Stimulated activated CD8-positive, alpha-beta memory T cell treated with anti-CD3 and anti-CD28 coated beads, Interleukin-2, amount 100 ng/mL, for 1 hour (primary cell): ENCODE measurements at places on chromosomes 7 and 10.

- DNase-seq: no peak
These were observed 50.3 kb upstream of the SP4 start for GRCh38 chr7:21377545-21377944.

DNA sequence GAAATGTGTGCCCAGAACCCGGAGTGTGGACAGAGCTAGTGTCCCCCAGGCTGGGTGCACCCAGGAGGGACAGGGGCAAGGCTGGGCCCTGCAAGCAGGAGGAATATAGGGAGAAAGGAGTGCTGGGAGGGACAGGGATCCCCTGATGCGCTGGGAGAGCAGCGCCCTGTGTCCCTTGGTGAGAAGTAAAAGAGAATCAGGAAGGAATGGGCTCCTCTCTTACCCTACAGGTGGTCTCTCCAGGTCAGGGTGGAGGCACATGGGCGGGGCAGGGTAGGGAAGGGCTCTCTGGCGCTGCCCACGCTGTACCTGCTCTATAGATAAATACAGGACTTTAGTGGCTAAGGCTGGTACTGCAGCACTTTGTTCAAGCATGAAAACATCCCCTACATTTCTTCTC lies 753.8 kb downstream of the GRID1 start:
- DNase-seq: no peak

- DNase-seq: no peak
These were observed 6.2 kb upstream of the OTUD1 start for GRCh38 chr10:23432639-23433038.

- no peak for DNase-seq
These were observed 9.3 kb downstream of the DIP2C start for GRCh38 chr10:680146-680545.

GRCh38 chr10:49369216-49370162 lies 26.4 kb downstream of the DRGX start:
- no peak for DNase-seq

DNA sequence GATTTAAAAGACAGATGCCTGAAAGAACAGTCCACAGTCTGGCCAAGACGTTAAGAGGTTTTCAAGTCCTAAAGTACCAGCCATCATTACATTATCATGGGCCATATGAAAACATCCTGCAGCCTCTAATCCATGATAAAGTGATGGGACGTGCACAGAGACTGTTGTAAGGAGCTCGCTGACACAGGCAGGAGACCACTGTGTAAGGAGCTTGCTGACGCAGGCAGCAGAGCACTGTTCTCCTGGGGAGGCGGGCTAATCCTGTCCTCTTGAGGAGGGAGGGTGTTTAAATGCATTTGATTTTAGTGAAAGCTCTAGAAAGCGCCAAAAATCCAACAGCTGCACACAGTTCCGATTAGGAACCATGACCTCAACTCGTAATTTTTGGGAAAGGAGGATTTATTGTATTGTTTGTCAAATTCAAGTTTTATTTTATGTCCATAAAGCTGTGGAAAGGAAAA lies 16.9 kb downstream of the SVIL start:
- DNase-seq: no peak

- DNase-seq: no peak
These were observed 28.4 kb downstream of the UBE2D4 start for GRCh38 chr7:43954524-43955228.

DNA sequence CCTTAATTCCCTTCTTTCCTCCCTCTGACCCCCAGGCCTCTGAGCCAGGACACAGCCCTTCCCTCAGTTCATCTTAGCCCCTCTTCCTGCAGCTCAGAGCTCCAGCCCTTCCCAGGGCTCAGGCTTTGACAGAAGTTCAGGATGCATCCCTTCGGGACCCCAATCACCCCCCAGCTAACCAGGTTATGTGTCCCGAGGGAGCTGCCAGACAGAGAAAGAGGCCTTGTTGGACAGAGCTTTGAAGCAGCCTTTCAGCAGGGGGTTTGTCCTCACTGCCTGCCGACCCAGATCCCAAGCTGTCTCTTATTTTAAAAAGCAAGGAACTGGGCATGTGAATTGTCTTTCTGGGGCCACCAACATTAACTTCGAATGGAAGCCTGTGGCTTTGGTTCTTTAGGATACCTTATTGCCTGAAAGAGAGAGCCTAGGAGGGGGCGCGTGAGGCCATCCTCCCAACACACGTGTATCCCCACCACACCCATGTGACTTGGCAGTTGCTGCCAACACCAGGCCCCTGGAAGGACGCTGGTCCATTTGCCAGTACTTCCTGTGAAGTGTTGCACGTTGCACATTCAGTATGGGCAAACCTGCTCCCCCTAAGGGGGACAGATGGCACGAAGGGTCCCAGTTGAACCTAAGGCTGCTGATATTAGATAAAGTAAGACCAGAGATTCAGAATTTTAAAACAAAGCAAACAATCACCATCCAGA lies 858 bp downstream of the CCDC136 start:
- DNase-seq: no peak

- no peak for DNase-seq
These were observed 224.2 kb downstream of the MLLT10 start for GRCh38 chr10:21758239-21758638.

DNA sequence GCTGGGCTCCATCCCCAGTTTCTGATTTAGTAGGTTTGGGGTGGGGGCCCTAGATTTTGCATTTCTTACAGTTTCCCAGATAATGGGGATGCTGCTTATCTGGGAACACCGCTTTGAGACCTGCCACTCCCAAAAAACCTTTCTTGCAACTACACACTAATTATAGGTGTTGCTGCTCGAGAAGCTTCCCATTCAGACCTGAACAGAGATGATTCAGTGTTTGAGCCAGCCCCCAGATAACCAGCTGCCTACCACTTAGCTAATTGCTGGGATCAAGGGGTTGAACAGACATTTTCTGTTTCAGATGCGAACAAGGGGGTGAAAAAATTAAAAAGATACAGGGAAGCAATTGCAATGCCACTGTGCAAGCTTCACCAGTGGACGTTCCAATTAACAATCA lies 448.5 kb downstream of the KCNMA1 start:
- DNase-seq: no peak

DNA sequence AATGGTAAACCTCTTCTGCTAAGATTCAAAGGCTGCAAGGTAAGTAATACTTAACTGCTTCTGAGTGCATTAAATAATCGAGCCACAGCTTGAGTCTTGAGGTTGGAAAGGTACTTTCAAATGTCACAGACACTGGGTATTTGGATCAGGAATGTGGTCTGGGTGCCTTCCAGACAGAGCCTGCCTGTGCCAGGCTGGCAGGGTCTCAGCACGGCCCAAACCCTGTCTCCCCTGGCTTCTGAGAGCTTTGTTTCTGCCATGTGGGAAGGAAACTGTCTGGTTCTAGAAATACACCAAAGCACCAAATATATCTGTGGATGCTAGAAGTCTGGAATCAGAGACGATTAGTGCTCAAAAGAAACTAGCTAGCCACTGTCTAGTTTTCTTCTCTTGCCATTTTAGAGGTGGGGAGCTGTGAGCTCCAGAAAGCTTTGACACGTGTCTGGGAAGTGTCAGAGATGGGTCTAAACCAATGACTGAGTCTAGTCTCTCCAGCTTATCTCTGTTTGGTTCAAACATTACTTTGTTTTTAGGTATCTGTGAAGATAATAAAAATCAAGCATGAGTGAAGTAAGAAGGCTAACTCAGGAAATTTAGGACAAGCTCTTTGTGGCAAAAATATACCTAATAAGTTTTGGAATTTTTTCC lies 162.8 kb downstream of the CYP26A1 start:
- DNase-seq: no peak

- no peak for DNase-seq
These were observed 22.6 kb upstream of the RAB18 start for GRCh38 chr10:27481486-27481885.

- DNase-seq: no peak
These were observed 92.4 kb downstream of the MICALL2 start for GRCh38 chr7:1366801-1367405.

- DNase-seq: no peak
These were observed 23.2 kb upstream of the FGL2 start for GRCh38 chr7:77222819-77223218.

GRCh38 chr10:3737864-3738263 lies 47.1 kb downstream of the KLF6 start:
- no peak for DNase-seq

- no peak for DNase-seq
These were observed 538.5 kb downstream of the HTR7 start for GRCh38 chr10:90319188-90319914.

DNA sequence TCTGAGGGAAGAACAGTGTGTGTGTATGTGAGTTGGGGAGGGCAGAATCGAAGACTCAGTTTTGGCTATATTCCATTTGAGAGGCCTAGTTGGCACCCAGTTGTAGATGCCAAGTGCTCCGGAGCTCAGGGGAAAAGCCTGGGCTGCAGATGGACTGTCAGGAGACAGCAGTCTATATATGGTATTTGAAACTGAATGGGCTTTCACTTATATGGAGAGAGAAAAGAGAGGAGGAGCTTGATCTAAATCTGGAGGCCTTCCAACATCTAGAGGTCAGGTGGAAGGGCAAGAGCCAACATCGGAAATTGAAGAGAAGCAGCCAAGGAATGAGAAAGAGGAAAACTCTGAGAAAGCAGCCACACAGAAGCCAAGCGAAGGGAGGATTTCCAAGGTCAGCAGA lies 350.8 kb upstream of the BMPER start:
- DNase-seq: no peak

- no peak for DNase-seq
These were observed 179.2 kb downstream of the DYNC1I1 start for GRCh38 chr7:95951531-95951930.

- DNase-seq: no peak
These were observed 45.4 kb downstream of the CUBN start for GRCh38 chr10:17084258-17084657.

DNA sequence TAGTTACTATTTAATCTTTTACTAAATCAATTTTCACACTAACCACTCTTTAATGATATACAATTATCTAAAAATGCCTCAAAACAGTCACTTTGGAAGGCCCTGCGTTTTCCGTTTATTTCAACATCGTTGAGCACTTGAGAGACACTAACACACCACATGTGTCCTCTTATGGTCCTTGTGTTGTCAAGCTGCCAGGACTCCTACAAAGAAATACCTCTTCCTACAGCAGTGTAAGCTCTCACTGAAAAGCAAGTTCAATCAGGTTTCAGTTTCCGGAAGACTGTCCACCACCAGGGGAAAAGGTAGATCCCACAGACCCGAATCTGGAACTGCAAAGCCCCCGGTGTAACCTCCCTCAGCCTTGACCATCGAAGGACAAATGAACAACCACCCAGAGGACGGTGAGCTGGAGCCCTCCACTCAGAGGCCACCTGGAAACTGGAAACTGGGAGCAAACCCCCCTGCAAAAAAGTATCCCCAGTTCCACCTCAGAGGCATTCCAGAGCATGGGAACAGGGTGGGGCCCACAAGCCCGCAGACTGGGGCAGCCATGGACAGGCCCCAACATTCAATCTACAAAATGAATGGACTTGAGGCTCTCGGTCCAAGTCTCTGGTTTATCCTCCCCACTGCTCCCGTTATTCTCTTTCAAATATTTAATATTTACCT lies 37.6 kb downstream of the KCNH2 start:
- no peak for DNase-seq

DNA sequence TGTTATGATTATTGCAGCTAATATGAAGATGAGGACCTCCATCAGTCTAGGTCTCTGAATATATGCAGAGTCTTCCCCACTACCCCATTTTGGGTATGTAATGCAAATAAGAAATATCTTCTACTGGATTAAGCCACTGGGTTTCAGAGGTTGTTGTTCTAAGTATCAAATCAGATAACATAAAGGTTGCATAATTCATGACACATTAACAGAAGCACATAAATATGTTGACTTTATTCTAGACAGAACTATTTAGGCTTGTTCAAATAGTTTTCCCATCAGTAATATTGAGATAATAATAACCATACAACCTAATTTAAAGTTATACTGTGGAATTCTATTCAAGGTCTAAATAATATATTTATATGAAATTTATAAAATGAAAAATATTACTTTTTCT lies 157.1 kb downstream of the ETV1 start:
- DNase-seq: no peak

DNA sequence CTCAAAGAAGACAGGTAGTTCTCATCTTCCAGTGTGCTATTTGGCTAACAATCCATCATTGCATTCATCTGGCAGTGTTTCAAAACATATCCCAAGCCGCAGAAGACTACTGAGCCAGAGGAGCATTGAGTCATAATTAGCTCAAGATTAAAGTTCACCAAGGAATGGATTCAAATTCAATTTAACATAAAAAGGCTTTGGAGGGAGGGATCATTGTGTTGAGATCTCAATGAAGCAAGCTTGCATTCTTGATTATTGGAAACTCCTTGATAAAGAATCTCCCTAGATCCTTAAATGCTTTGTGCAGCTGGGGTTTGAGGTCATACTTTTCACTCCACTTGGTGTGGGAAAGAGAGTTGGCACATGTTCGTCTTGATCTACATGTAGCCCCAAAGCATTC lies 142.8 kb upstream of the SEMA3A start:
- no peak for DNase-seq

- DNase-seq: no peak
These were observed 8.2 kb downstream of the TM9SF3 start for GRCh38 chr10:96578633-96579032.

- no peak for DNase-seq
These were observed 3.8 kb downstream of the LRCH4 start for GRCh38 chr7:100582041-100582579.

GRCh38 chr10:119693262-119693957 lies 32.4 kb upstream of the INPP5F start:
- no peak for DNase-seq

DNA sequence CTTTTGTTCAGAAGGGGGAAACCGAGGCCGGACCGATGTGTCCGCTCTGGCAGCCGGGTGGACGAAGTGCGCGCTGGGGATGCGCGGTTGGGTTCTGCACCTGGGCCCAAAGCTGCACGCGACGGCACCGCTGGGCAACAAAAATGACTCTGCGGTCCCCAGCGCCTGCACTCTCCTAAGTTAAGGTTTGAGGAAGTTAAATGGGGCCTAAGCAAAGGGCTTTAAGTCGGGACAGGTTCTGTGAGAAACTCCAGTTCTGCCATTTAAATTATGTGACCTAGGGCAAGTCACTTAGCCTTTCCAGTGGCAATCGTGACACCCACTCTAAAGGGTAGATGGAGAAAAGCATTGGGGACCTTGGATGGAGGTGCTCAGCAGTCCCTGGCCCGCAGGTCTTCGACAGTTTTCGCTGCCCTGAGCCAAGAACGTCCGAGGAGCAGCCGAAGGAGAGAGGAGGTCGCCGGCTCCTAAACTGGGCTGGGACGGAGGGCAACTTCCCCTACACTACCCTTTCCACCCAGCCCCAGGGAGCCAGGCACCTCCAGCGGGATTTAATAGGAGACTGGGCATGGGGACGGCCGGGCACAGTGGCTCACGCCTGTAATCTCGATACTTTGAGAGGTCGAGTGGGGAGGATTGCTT lies 534 bp upstream of the ACBD5 start:
- DNase-seq: no peak

- DNase-seq: no peak
These were observed 23.2 kb downstream of the POR start for GRCh38 chr7:75937958-75938786.

- no peak for DNase-seq
These were observed 83.7 kb downstream of the VPS50 start for GRCh38 chr7:93315896-93316295.

DNA sequence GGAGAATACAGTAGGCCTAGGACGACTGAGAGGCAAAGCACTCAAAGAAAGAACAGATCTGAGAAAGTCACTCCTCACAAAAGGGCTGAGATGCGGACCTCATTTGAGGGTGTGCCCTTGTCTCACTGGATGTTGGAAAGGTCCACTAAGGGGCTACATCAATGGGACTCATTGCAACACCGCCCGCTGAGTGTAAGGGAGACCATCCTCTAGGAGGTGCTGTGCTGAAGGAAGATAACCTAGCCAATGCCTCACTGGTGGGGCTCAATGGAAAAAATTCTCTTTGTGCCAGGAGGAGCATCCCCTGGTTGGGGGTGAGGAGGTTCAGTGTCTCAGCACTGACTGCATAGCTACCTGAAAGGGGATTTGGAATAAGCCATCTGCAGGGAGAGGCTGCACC lies 758.7 kb upstream of the CELF2 start:
- no peak for DNase-seq
